Activated naive CD4-positive, alpha-beta T cell treated with Interleukin-2 at 50 U/mL for 16 hours (primary cell): ENCODE measurements at places on chromosomes 16 and 17.

- no peak for DNase-seq
These were observed 318.7 kb upstream of the RBFOX1 start for GRCh38 chr16:7013990-7014389.

GRCh38 chr16:8676737-8677375 is 2.4 kb downstream of the ABAT start:
- DNase-seq: no peak

GRCh38 chr17:1904273-1905182 is 74.7 kb downstream of the RPA1 start:
- no peak for DNase-seq

DNA sequence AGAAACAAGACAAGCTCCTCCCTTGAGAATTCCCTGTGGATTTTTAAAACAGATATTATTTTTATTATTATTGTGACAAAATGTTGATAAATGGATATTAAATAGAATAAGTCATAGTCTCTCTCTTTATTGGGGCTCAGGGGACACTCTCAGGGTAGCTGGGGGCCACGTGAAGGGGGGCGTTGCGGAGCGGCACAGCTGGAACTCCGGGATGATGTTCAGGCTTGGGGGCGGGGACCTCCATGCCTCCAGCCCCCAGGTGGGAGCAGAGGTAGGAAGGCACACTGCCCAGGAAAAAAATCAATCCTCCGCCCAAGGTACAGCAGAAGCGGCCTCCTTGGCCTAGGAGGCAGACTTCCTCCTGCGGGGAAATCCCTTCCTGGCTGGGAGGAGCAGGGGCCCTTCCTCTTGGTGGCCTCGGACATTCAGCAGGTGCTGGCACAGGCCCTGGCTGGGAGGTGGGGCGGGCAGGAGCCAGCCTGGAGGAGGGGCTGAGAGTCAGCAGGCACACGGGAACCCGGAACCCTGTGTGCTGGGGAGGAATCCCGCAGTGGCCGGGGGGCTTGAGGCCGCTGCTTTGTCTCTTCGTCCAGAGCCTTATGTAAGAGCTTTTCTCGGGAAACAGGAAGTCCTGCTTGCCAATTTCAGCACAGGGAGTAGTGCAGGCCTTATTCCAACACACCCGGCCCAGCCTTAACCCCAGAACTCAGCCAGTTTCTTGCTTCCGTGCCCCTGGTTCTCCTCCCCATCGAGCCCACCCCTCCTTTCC is 591 bp upstream of the TNFSF13 start:
- no peak for DNase-seq

DNA sequence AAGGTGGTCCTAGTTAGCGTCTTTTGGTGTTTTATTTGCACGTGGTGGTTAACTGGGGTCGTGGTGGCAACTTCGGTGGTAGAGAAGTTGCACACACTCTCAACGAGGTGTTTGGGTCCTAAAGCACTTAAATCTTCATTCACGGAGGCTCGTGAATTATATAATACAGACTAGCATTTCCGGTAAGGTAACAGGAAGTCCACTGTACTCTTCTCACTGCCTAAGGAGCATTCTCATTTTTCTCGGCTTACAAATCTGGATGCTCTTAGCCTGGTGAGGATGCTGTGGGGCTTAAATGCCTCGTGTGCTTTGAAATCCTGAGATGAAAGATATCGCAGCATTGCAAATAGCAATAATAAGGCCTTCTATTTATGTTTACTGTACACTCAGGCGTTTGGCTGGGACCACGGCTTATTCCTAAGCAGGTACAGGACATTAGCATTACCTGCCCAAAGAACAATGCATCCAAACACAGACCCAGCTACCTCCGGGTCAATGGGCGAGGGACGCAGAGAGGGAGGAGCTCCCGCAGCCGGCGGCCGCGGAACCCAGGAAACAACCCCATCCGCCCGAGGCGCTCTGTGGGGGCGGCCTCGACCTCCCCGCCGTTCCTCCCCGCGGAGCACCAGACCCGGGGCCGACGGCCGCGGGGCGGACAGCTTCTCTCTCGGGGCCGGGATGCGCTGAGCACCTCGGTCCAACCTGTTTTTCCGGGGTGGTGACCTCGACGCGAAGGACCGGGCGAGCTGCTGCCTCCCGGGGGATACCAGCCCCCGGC is 856 bp downstream of the DNAJA2 start:
- peak; percentile 55 for DNase-seq

DNA sequence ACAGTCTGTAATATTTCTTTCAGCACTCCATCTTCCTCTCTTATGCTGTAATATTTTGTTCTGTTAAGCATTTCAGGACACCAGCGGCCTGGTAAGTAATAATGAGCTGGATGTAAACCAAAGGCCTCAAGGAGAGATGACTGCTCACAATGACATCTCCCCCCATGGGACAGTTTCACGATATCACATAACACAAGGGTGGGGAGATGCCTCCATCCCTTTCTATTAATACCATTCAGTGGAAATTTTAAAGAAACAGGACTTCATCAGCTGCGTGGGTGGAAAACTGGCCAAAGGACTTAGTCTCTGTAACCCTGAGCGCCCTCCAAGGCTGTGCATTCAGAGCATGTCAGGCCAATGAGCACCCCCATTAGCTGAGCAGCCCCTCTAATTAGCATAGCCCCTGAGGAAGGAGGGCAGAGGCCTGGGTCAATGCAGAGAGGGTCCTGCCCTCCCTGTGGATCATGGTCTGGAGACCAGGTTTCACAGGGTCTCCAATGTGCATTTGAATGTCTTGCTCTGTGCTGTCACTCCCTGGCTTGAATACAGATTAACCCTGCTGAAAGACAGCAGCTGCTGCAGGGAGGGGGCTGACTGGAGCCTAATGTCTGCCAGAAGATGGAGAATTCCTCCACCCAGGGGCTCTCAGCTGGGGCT is 156.4 kb downstream of the HS3ST2 start:
- no peak for DNase-seq

- no peak for DNase-seq
These were observed 45.2 kb downstream of the HAPSTR1 start for GRCh38 chr16:9136596-9136995.

DNA sequence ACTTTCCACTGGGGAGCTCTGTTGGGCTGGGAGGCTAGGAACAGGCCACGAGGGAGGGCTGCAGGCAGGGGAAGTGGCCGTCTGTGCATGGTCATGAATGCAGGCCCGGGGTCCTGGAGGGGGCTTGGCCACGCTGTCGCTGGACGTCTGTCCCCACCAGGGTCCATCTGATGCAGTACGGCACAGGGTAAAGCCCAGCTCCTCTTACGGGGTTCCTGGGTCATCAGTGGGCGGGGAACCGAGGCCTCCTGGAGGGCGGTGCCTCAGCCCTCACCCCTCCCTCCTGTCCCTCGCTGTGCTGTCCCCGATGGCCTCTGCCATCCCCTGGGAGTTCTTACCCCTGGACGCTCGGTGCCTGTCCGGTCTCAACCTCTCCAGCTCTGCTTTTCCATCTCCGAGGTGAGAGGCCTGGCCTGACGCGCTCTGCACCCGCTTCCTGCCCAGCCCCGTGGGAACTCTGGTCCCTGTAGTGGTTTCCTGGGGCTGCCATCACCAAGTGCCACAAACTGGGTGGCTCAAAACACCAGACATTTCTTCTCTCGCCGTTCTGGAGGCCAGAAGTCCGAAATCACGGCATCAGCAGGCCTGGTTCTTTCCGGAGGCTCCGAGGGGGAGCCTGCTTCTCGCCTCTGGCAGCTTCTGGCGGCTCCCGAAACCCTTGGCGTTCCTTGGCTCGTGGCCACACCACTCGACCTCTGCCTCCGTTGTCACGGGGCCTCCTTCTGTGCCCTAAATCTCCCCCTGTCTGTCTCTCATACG is 182.8 kb downstream of the SEC14L1 start:
- no peak for DNase-seq
